Stimulated activated naive CD8-positive, alpha-beta T cell treated with anti-CD3 and anti-CD28 coated beads, Interleukin-15, amount 100 ng/mL, for 72 hours (primary cell): ENCODE measurements at places on chromosomes 7 and 10.
A peak's percentile ranks its signal among the peaks of the same experiment; 100 is the strongest.

GRCh38 chr7:30634193-30634626 is 39.5 kb downstream of the GARS1 start:
- no peak for DNase-seq

DNA sequence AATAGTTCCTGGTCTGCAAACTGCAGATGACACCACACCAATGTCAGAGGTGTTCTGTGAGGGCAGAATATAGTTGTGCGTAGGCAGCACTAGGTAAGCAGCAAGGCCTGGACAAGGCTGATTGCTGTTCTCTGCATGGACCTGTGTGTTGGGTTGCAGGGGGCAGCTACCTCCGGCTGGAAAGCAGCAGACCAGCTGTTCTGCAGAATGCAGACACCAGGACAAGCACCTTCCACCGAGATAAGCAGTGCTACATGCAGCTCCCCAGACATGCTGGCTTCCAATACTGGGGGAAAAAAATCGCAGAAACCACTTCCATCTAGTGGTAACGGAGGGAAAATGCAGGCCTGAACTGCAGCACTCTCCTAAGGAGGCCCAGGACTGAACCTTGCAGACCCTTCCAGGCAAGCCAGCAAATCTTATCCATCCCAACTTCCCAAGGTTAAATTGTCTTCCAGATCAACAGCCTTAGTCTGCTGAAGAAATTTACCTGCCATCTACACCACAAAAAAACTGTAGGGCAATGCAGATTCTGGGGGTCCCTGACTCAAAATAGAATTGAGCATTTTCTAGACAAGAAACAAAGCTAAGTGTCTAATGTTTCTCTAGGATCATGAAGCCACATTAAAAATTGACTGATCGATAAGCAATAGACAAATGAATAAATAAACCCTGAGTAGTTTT is 50.5 kb upstream of the COBL start:
- DNase-seq: no peak

DNA sequence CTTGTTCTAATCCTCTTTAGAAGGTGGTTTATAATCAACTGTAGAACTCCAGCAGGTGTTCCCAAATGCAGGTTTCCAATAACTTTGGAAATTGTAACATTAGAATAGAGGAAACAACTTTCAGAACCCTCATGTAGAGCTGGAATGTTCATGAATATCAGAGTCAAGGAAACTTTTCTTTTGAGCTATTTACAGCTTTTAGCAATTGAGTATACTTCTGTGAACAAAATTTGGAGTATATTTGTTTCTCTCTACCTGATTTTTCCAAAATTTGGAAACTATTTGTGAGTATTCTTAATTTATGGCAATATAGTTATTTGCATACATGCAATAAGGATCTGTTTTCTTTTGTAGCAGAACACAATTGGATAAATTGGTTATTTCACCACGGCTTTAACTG is 2.8 kb upstream of the CFAP43 start:
- DNase-seq: no peak

GRCh38 chr7:134699899-134700298 is 53.2 kb downstream of the BPGM start:
- DNase-seq: no peak

DNA sequence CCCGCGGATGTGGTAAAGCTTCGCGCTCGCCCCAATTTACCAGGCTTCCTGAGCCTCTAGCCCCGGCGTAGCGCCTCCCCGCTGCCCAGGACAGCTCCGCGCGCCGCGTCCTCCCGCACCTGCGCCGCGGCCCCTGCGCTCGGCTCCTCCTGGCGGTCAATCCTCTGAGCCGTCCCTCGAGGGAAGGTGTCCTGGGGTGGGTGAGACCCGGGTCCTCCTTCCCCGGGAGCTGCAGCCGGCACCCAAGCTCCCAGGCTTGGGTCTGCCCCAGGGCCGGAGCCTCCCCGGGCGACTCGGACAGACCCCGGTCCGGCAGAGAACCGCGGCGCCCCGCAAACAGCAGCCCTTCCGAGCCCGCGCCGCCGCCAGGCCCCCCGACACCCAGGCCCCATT is 512 bp downstream of the OSBPL3 start:
- DNase-seq: peak; percentile 84

DNA sequence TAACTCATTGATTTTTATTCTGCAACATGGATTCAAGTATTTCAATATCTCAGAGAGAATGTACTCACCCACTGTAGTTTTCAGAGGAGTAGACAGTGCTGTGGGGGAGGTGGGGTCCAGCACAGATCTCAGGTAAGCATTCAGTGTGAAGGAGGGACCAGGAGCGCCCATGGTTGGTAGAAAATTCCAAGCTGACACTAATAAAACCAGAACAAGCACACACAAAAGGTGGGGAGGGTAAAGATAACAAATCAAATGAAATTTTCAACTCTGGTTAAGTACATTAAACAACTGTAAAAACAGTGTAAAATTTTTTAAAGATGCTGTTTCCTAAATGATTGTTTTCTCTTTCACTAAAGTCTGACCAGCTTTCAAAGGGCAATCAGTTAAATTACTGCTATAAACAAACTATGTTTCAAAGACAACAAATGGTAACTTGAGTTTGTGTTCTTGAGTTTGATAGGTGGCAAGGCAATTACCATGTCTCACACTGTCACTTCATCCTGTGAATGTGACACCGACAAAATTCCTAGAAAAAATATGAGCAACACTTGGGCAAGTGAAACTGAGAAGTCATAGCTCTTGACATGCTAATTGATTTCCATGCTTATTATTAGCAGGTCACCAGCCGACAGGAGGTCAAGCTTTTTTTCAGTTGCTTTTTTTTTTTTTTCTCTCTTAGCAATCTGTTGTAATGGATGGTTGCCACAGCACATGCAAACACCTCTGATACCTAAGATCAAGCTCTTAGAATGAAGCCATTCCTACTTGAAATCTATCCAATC is 205.8 kb upstream of the SLC26A5 start:
- DNase-seq: no peak

- no peak for DNase-seq
Observed at GRCh38 chr10:102906507-102906906, 11.6 kb upstream of the CNNM2 start.

DNA sequence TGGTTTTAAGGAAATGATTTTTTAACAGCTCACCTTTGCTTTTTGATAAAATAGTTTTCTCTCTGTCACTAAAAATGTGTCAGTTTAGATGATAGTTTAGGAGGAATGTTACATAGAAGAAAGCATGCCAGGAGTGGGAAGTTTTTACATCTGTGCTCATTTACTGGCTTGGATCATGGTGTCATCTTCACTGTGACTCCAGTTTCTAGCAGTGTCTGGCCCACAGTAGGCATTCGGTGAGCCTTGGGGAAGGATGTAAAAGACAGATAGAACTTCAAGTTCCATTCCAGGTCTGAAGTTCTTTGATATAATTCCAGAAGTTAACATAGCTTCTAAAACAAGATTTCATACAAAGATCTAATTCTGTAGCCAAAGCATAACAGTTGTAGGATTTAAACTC is 259.2 kb downstream of the BICC1 start:
- DNase-seq: no peak

- no peak for DNase-seq
Observed at GRCh38 chr10:100524638-100525037, 5.0 kb upstream of the SEC31B start.

DNA sequence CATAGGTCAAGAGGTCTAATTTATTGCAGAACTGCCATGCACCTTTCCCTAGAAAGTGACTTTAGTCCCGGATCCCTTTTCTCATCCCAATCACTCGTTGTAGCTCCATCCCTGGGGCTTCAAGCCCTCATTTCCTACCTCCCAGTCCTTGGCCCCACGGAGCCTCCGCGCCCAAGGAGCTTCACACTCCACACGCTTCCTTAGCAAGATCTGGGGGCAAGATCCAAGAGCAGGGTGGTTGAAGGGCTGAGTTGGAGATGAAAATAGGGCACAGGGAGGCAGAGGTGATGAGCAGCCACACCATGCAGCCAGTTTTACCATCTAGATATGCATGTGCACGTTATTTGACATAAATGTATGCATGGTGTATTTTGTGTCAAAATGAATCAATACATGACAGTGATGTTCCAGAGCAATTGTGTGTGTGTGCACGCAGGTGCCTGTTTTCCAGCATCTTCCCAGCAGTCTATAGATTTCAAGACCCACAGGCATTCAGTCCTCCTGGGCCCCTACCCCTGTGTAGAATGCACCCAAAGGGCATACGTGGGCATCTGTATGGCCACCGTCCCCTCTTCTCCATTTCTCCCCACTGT is 6.0 kb upstream of the TRPV6 start:
- no peak for DNase-seq

DNA sequence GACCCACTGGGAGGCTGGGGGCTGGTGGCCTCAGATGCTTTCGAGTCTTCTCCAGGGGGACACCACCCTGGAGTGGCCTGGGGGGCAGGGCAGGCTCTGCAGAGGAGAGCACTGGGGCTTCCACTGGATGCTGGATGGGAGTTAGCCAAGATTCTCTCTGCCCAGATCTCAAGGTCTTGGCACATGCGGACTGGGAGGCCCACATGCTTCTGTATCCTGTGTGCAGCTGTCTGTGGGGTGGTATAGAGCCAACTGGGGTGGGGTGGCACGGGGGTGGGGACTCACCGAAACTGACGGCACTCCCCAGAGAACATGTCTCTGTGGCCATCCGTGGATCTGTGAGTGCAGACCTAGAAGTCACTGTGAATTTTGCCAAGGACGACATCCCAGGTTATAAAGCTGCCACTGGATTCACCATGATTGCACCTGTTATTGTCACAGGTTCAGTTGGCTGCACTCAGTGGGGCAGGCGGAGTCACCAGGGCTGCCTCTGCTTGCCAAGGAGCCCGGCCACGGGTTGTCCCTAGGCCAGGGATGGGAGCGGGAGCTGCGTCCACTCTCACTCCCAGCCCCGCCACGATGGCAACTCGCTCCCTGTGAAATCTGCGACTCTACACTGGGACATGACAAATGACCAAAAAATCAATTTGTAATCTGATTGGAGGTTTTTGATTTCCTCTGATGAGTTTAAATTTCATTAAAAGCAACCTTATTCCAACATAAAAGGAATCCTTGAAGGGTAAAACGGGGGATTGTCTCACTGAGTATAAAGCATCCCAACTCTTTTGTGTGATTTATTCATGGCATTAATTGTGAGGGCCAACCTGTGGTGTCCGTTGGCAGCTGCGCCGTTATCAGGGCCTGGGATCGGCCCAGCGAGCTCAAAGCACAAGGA is 131.3 kb downstream of the EBF3 start:
- DNase-seq: no peak

DNA sequence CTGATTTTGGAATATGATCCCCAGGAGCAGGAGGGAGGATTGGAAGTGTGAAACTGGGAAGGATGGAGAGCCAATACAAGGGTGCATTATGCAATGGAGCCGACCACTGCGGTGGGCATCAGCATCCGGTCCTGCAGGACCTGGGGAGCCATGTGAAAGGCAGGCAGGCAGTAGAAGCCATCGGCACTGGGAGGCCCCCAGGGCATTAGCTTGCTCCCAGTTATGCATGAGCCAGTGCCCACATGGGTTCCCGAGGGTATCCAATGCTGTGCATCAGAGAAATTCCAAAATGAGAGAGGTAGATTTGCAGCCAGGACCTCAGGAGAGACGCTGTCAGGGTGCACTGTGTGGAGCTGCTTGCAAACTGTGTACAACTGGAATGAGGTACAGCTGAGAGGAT is 8.7 kb upstream of the KCP start:
- peak; percentile 1 for DNase-seq

- DNase-seq: peak; percentile 11
Observed at GRCh38 chr7:1668396-1669063, 1.5 kb upstream of the ELFN1 start.

DNA sequence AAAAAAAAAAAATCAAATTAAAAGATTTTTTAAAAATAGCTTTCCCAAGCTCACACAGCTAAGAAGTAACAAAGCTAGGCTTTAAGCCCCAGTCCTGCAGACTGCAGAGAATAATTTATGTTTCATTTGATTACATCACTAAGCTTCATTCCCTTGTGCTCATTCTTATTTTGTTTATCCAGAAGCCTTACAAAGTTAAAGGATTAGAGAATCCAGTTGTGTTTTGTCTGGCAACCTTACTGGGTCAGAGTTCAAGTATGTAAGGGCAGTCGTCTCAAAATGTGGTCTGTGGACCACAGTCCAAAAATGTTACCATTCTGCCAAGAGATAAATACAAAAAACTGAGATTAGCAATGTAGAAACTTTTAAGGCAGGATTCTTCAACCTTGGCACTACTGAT is 32.1 kb upstream of the EZH2 start:
- DNase-seq: no peak

DNA sequence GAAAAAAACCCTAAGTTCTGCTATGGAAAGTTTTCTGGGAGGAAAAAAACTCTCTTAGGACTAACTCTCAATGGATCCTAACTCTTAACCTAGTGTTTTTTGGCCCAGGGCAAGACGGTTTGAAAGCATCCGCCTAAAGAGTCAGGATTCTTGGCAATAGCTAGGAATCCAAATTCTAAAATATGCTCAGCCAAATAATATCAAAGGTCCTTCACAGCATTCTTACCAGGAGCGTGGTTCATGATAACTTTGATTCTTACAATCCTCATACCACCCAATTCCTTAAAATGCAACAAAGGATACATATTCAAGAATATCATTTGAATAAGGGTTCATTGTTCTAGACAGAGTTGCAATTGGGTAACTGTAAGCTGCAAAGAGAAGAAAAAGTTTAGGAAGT is 21.3 kb downstream of the CPA1 start:
- DNase-seq: no peak

GRCh38 chr10:97547962-97548361 is 24.6 kb upstream of the ANKRD2 start:
- DNase-seq: no peak

DNA sequence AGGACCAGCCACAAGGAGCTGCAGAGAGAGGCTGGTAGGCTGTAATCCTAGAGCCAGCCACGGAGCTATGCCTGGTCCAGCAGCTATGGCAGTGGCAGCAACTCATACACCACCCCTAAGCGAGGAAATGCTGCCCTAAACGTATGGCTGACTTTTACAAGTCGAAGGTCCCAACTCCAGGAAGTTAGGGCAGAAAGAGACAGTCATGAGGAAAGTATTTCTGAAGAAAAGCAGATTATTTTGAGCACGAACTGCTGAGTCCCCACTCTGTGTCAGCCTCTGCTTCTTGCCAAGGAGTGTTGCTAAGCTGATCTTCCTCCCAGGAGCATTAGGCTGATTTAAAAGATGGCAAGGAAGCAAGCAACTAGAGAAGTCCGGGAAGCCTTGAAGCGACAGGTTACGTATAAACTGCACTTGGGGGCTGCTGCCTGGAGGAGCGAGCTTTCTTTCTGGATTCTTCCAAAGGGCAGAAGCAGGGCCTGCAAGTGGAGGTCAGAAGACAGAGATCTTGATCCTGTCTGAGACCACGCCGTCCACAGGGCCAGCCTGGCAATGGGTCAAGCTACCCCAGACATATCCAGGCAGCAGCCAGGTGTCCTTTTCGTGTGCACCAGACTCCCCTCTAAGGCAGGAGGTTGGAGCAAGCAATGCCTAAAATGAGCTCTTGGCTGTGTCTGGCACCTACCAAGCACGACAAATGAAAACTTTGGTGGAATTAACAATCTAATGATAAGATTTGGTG is 39.4 kb downstream of the PLXNA4 start:
- DNase-seq: no peak
